Stimulated activated CD4-positive, alpha-beta T cell treated with anti-CD3 and anti-CD28 coated beads, Interleukin-12 subunit alpha, Interleukin-12 subunit beta, amount 100 ng/mL, for 24 hours (primary cell): ENCODE measurements at places on chromosomes 7 and 10.

DNA sequence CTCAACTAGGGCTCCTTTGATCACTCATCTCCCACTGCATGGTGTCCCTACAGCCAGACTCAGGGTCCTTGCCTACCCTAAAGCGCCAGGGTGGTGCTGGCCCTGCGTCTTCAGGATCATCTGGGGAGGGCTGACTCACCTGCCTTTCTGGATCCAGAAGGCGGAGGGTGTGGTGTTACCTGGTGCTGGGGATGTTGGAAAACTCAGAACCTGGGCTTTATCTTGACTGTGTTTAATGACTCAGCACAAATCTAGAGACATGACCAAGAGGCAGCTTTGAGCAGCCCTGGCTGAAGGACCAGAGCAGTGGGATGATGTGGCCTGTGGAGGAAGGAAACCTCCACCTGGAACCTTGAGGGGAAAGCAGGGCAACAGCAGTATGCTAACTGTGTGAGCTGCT, 96.5 kb downstream of the GRK5 start:
- no peak for DNase-seq

GRCh38 chr7:41661596-41661995, 41.3 kb downstream of the INHBA start:
- no peak for DNase-seq

GRCh38 chr7:5699467-5700384, 81.7 kb downstream of the RNF216 start:
- DNase-seq = peak; percentile 56

DNA sequence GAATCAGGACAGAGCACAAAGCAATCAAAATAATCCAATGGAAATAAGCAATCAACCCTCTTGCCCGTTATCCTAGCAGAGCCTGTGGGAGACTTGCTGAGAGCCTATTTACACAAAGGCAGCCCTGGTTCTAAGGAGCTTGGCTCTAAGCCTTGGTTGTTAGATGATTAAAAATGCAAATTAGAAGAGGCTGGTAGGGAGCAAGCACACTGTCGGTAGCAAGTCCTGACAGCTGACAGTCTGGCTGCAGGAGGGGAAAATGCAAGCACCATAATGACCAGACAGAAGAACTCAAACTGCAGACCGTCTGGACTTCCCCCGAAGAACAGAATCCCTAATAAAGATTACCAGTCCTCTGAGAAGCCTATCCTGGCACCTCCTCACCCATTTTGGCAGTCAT, 131.8 kb upstream of the CTTNBP2 start:
- no peak for DNase-seq

DNA sequence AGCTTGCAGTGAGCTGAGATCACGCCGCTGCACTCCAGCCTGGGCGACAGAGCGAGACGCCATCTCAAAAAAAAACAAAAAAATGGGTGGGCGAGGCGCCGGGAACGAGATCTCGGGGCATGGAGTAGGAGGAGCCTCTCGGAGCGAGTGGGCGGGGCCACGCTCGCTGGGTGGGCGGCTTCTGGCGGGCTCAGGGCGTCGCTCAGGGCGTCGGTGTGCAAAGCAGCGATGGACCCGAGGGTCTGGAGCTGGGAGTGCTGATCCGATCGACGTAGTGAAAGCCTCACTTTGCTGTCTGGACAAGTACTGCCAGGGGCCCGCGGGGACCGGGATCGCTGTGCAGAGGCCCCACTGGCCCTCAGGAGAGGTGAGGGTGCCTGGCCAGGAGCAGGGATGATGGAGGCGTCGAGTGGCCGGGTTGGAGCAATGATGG, 22.6 kb upstream of the AMZ1 start:
- DNase-seq = no peak

GRCh38 chr10:113412161-113412560, 140.7 kb upstream of the HABP2 start:
- no peak for DNase-seq

- DNase-seq = no peak
Observed at GRCh38 chr10:84177541-84178141, 4.0 kb downstream of the GPR15LG start.

DNA sequence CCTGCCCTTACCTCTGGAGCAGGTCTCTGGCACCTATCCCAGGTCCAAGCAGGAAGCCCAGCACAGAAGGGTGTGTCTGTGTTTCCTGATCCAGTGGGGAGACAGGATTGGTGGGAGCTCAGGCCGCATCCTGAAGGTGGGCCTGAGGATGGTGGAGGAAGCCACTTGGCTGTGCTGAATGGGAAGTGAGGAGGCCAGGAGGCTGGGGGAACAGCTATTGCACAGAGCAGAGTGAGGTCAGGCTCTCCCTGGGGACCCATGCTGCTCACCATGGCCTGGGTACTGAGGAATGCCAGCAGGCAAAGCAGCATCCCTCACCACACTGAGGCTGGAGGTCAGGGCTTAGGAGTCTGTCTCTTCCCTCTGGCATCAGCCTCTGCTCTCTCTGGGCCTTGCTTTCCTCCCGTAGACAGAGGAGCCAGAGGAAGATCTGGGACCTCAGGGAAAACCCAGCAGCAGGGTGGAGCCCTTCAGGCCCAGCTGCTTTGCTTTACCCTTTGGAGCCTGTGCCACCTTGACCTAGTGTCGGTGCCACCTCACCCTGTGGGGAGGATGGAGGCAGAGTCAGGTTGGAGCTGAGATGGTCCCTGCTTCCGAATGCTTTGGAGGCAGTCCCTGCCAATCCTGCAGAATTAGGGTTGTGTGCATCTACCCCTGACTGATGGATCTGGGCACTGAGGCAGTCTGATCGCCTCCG, 39.0 kb downstream of the CDH23 start:
- no peak for DNase-seq

DNA sequence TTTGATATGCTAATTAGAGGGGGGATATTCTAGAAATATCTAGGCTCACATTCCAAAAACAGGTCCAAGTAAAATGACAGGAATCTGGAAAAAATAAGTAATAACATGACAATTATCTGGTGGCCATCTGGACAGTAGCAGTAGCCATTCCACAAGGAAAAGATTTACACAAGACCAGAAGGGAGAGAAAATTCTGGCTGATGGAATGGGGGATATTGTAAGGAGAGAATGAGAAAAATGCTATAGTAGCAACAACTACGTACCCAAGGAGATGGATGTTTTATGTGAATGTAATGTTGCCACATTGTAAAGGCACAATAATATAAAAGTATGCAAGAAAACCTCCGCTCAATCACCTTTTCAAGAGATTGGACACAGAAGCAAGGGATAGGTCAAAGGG, 5.4 kb downstream of the MYOF start:
- DNase-seq = no peak

- no peak for DNase-seq
Observed at GRCh38 chr7:33750177-33750576, 155.2 kb upstream of the BMPER start.

DNA sequence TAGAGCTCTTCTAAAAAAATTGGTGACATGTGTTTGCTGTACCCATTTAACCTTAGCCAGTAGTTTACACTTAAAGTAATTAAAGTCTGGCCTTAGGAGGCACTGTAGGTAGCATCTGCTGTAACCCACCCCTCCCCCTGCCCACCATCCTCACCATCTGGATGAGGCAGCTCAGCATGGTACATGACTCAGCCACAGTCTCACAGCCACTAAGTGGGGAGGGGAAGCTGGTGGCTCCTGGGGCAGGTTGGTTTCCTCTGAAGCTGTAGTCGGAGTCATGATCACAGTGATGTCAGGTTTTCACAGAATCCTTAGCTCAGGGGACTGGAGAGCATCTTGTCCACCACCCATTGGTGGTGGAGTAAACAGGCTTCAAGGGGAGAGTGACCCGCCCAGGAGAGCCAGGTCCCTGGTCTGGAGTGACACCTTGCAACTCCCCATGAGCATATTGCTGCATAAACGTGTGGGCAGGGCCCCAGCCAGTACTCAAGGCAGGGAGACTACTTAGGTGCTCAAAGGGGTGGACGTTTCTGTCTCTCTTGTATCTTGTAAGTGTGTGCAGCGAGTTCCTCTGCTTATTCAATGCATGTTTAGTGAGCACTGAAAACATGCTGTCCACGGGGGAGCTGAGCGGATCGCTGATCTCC, 125.9 kb downstream of the GRK5 start:
- DNase-seq = peak; percentile 36

DNA sequence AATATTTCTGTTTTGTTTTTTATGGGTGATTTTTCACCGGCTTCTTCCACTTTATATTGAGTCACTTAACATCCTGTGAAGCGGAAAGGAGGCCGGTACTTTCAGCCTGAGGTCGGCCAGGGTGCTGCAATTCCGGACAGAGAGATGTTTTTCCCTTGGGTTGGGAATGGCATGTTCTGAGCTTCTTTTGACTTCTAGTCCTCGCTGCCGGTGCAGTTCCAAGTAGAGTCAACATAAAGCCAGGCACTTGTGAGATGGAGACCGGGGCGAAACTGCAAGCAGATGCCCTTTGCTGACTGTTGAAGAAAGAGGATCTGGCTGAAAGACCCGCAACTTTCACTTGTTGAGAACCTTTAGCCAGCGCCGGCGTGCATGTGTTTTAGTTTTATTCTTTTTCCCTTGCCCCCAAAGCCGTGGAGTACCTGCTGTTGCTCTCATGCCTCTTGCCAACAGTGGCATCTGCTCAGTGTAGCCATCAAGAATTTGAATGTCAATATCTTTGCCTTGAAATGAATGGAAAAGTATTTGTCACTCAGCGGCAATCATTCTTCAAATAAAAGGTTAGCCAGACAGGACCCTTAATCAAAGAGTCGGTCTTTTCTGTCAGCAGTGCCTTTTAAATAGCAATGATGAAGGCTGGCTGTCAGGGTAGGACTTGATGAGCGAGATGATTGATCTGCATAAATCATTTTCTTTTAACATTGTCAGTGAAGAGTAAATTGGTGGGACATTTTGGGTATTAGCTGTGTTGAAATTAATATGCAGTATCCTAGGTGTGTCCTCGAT, 351.2 kb downstream of the LRMDA start:
- DNase-seq = no peak

- no peak for DNase-seq
Observed at GRCh38 chr10:7475939-7476338, 65.1 kb upstream of the SFMBT2 start.

DNA sequence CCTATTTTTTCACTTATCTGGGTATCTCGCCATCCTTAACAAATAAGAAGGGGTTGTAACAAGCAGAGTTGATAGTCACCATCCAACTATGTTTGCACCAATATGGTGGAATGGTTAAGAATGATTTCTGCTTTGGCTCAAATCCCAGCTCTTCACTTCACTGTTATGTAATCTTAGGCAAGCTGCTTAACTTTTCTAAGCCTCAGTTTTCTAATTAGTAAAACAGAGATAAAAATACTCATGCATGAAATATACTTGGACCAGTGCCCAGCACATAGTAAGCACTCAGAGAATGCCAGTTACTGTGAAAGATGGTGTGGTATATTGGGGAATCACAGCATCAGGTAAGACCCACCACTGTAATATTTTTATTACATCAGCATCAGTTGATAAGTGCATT, 33.6 kb downstream of the ABCB1 start:
- no peak for DNase-seq

DNA sequence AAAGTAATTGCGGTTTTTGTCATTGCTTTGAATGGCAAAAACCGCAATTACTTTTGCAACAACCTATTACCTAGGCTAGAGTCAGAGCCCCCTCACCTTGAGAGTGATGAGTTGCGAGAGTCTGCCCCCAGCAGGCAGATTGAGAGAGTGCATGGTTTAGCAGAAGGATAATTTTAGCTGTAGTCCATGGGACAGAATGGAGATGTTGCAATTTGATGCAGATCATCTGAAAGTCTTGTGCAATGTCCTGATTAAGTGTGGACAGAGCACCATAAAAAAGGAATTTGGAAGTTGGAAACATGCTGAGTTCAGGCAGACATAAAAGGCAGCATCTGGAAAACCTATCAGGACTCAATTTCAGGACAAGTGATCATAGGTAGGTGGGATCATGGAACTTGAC, 48.7 kb downstream of the GPR141 start:
- no peak for DNase-seq

GRCh38 chr10:33483816-33484190, 149.3 kb upstream of the NRP1 start:
- no peak for DNase-seq

GRCh38 chr7:27096768-27097514, 1.1 kb upstream of the HOXA1 start:
- DNase-seq = no peak

DNA sequence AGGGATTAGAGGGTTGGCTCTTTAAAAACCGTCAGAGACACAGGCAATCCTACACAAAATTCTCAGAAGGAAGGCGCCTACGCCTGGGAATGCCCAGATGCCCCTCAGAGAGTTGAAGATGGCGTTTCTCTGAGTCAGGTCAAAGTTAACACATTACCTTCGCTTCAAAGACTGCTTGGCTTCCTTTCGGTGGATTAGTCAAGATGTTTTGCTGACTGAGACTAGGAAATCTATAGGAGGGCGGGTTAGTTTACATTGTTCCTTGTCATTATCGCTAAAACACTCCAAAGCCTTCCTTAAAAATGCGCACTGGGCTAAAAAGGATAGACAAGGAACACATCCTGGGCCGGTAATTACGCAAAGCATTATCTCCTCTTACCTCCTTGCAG, 995 bp upstream of the CFTR start:
- no peak for DNase-seq

DNA sequence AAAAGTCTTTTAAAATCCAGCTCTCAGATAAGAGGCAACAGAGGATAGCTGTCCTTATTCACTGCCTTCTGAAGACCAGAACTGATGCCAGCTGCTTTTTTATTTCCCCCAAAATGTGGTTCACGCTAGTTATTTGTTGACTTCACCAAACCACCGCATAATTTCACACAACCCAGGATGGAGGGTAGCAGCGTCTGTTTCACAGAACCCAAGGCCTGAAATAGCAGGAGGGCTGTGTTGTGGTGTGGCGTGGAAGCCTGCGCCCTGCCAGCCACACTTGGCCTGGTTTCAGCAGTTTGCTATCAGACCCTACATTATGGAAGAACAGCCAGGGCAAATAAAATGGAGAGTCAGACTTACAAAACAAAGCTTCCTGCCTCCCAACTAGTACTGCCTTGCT, 155.4 kb downstream of the DYNC1I1 start:
- DNase-seq = no peak

- no peak for DNase-seq
Observed at GRCh38 chr10:128560993-128561392, 434.8 kb upstream of the MKI67 start.

DNA sequence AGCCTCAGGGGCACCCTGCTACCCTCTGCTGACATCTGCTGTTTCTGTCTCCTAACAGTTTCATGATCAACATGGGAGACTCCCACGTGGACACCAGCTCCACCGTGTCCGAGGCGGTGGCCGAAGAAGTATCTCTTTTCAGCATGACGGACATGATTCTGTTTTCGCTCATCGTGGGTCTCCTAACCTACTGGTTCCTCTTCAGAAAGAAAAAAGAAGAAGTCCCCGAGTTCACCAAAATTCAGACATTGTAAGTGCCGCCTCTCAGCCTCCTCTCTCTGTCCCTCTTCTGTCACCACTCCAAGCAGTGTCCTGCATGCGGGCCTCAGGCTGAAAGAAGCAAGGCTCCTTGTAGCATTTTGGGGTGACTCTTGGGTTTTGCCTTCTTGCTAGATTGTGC, 39.0 kb downstream of the POR start:
- DNase-seq = no peak

- DNase-seq = no peak
Observed at GRCh38 chr7:43199371-43200160, 87.1 kb downstream of the HECW1 start.
